Stimulated activated CD8-positive, alpha-beta memory T cell treated with anti-CD3 and anti-CD28 coated beads, Interleukin-4, amount 100 ng/mL, for 24 hours (primary cell): ENCODE measurements at places on chromosomes 2 and 18.

DNA sequence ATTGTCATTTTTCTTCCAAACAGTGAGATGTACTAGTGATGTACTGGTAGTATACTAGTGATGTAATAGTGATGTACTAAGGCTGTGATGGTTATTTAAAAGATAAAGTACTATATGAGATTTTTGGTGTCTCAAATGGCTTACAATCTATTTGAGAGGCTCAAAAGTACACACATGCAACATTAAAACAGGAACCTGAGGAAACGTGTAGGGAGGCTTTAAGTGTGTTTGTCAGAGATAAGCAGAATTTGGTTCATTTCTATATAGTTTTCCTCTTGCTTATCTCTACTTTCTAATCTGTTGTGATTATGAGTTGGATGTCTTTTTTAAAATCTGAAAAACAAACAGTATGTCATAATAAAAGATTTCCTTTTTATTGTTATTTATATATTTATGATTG lies 100.9 kb upstream of the SERTAD2 start:
- no peak for DNase-seq

DNA sequence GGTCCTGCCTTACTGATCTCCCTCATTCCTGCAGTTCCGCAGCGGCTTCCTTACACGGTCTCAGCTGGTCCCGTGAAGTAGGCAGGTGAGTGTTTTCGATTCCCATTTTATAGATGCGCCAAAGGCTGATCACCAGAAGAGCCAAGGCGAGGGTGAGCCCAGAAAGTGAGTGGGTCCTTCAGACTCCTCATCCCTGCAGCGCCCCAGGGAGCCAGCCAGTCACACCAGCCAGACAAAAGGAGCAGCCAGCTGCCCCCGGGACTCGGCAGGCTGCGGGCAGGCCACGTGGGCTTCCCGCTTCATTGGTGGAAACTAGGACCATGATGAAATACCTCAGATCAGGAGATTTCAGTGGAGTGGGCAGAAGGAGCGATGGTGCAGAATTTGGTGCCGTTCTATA lies 85.9 kb downstream of the SMAD7 start:
- no peak for DNase-seq

DNA sequence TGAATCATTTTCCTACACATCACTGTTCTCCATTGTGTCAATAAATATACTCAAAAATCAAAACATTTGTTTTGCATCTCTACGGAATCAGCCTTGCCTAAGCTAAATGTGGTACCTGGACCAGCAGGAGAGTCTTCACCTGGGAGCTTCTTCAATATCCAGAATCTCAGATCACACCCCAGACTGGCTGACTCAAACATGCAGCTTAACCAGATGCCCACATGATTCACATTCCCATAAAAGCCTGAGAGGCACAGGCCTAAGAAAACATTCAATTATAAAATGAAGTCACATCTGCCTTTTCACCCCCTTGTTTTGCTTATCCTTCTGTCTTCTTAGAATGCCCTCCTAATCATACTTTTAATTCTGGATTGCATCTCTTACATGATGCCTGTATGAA lies 1045.5 kb upstream of the NXPH2 start:
- no peak for DNase-seq

DNA sequence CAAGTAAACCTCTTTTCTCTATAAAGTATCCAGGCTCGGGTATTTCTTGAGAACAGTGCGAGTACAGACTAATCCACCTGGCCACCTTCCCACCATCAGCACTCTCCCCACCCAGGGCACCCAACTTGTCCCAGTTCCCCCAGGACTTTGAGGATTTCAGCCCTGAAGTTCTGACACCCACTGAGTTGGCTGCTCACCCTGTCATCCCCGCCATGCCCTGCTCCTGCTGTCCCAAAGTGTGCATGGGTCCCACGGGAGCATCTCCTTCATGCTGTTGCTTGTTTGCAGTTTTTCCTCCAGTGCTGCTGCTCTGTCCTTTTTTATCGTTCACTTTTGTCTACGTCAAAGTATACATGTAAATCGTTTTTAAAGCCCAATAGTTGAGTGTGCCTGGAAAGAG lies 273.9 kb downstream of the PHLPP1 start:
- DNase-seq = no peak

DNA sequence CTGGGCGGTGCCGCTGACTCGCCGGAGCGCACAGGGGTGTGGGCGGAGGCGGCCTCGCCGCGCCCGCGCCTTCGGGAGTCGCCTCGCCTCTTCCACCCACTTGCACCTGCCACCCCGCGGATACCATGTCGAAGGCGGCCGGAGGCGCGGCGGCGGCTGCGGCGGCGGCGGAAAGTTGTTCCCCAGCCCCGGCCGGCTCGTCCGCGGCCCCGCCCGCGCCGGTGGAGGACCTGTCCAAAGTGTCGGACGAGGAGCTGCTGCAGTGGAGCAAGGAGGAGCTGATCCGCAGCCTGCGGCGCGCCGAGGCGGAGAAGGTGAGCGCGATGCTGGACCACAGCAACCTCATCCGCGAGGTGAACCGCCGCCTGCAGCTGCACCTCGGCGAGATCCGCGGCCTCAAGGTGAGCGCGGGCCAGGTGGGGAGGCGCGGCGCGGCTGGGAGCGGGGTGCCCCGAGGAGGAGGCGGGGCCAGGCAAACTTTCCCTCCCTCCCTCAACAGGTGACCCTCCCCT lies 766 bp downstream of the CCDC85A start:
- DNase-seq = no peak
